ENCODE measurements at places on chromosomes 6 and 20.

DNA sequence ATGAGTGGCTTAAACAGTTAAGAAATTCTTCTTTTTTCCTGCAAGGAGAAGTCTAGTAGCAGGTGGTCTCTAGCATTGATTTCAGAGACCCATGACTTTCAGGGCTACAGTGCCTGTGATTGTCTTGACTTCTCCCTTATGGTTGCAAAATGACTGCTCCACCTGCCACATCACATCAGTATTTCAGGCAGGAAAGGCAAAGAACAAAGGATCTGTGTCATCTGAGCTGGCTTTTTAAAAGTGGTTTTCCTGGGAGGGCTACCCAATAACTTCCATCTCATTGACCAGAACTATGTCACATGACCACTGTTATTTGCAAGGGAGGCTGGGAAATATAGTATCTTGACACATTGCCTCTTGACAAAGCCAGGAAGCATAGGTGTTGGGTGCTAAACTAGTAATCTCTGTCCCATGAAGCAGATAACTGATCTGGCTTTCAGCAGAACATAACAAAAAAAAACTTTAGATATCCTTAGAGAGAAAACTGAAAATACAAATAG lies 226.2 kb downstream of the DHX35 start:
- no peak for DNase-seq

- no peak for DNase-seq
Observed at GRCh38 chr6:111803804-111804203, 69.4 kb downstream of the FYN start.

DNA sequence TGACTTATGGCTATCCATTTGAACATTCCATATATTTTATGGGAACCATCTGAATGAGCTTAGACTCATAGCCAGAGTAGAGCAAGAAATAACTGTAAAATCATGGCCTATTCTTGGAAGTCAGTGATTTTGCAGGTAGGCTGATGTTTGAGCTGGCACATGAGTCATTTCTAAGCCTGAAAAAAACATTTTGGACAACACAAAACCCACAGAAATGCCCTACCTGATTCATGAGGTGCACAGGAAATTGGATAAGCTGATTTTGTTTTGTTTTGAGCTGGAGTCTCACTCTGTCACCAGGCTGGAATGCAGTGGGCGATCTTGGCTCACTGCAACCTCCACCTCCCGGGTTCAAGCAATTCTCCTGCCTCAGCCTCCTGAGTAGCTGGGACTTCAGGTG lies 443.0 kb downstream of the PKHD1 start:
- no peak for DNase-seq

DNA sequence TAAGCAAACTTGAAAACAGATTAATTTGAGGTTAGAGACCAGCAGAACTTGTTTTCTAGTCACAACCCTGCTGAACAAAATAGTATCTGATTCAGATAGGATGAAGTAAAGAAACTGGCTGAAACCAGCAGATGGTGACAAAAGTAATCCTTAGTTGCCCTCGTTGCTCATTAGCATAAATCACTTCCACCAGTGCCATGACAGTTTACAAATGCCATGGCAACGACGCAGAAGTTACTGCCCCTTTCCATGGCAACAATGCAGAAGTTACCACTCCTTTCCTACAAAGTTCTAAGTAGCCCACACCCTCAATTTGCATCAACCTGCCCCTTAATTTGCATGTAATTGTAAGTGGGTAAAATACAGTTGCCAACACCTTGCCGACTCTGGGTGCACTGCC lies 23.7 kb downstream of the SNRPB start:
- no peak for DNase-seq

DNA sequence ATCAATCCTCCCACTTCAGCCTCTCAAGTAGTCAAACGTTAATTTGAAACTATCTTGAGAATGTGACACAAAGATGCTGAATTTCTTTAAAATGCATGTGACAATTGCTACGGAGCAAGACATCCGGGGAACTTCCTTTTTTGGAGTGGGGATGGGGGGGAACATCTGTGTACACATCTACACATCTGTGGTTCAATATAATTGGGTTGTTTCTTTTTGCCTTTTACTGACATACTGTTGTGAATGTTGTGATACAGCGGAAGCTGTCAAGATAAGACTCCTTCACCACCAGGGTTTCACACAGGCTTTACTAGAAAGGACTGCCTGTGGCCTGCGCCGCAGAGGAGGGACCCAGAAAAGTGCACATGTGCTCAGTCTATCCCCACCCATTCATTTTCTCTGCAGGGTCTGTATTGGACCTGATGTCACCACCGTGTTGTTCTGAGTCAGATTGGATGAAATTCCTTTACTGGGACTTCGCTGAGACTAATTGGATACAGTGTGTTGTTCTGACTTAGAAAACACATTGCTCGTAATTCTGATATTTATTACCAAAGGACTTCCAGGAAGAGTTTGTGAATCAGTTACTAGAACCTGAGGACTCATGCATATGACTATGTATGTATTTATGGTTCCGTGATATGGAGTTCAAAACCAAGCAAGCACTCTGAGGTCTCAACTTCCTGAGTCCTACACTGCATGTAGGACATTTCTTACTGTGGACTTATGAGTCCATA lies 98.7 kb upstream of the SGK1 start:
- peak; percentile 17 for DNase-seq

- DNase-seq, result no peak
Observed at GRCh38 chr20:17571153-17571527, 1.3 kb downstream of the DSTN start.

DNA sequence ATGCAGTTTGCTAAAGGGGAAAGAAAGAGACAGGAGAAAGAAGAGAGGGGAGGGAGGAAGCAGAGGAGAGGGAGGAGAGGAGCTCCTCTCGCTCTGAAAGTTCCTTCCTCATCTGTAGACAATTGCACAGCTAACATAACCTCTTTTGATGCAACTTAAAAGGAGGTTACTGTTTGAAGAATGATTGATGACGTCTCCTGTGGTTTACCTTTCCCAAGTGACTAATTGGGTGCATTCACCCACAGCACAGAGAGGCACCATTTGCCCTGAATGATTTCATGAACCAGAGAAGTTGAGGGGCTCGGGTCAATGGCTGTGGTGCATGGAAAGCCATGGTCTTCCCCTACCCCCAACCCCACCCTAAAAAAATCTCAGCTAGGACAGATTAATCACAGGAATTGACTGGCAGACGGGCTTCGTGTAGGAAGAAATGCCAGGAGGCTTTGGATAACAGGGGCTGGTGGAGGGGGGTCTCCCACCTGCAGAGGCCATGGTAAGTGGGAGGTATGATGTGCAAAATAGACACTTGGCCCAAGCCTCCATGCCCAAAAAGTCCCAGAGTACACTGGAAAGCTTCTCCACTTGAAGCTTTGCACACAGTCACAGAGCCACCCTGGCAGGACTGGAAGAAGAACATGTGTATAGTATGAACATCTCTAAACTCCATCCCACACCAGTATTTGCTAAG lies 213.7 kb downstream of the ANKRD60 start:
- no peak for DNase-seq

DNA sequence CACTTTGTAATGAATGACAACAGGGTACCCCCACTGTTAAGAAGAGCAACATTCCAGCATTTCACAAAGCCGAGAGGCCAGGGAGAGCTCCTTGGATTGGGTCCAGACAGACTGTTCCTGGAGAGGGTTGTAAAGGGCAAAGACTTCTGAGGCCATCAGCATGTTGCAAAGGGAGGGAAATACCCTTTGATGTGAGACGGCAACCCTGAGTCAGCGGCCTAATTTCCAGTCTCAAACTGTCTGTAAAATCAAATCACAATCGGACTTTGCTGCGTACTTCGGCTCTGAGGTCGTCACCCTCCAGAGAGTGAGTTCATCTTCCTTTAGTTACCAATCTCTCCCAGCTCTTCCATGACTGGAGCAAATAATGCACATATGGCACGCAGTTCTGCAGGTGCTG lies 101.0 kb upstream of the DTNBP1 start:
- no peak for DNase-seq

GRCh38 chr6:154227862-154228520 lies 128.6 kb downstream of the IPCEF1 start:
- DNase-seq, result no peak

GRCh38 chr6:113481910-113482309 lies 375.2 kb upstream of the MARCKS start:
- no peak for DNase-seq

DNA sequence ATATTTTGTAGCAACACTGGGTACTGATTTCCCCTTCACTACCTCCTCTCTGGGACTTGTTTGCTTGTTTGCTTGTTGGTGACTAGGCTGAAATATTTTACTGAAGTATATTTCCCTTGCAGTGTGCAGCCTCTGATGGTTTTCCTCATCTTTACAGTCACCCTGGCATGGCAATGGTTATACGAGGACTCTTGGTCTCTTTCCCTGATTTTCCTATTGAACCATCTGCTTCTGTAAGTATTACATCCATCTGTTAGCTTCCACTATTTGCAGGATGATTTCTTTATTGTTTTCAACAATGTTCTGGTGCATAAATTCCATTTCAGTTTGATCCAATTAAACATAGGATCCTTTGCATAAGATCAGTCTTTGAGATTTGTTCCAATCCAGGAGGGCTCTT lies 465.1 kb downstream of the MEI4 start:
- DNase-seq, result no peak

- no peak for DNase-seq
Observed at GRCh38 chr6:10613077-10613476, 81.3 kb downstream of the C6orf52 start.
